ENCODE measurements at places on chromosomes 2 and 18.
A peak's percentile ranks its signal among the peaks of the same experiment; 100 is the strongest.

GRCh38 chr2:229901819-229902218 is 20.0 kb downstream of the TRIP12 start:
- DNase-seq = no peak

DNA sequence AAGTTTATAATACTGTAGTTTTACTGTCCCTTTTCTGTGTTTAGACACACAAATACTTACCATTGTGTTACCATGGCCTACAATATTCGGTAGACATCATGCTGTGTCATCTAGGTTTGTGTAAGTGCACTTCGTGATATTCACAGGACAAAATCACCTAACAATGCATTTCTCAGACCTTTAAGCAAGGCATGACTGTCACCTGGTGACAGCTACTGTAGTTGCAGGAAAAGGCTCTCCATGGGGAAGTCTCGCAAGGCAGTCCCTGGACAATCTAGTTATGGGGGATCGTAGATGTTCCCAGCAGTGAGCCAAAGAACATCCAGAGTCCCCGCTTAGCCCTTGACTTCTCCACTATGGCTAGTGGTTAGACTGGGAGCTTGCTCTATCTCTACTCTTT is 73.1 kb downstream of the EIF2AK3 start:
- no peak for DNase-seq

- no peak for DNase-seq
These were observed 82.1 kb downstream of the ZFP36L2 start for GRCh38 chr2:43144263-43144662.

GRCh38 chr2:85436836-85437487 is 18.4 kb downstream of the SH2D6 start:
- peak; percentile 42 for DNase-seq

DNA sequence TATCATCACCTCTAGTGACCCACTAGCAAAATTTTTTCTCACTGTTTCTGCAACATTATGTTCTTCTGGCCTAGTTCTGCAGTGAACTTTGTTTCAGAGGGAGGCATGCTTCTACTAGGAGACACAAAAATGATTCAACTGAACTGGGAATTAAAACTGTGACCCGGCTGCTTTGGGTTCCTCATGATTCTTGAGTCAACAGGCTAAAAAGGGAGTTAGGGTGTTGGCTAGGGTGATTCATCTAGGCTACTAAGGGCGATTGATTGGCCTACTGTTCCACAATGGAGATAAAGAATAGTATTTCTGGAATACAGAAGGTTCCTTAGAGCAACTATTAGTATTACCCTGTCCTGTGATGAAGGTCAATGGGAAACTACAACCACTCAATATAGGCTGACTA is 179.5 kb downstream of the PPP1R1C start:
- no peak for DNase-seq

- peak; percentile 10 for DNase-seq
These were observed 70.4 kb downstream of the CWC22 start for GRCh38 chr2:179936654-179937053.

DNA sequence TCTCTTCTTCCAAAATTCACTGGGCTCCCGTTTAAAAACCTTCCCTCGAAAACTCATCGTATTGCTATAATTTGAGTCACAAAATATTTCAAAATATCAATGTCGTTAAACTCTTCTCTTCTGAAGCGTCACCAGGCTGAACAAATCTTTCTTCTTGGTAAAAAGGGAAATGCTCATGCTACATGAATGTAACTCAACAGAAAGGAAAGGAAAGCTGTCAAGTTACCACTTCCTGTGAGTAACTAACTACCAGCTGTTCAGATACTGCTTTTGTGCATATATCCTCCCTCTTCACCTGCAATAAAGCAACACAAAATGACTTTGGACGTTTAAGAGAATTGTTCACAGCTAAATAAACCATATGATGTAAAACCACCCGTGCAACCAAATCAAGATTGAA is 95.4 kb downstream of the DOCK10 start:
- no peak for DNase-seq

DNA sequence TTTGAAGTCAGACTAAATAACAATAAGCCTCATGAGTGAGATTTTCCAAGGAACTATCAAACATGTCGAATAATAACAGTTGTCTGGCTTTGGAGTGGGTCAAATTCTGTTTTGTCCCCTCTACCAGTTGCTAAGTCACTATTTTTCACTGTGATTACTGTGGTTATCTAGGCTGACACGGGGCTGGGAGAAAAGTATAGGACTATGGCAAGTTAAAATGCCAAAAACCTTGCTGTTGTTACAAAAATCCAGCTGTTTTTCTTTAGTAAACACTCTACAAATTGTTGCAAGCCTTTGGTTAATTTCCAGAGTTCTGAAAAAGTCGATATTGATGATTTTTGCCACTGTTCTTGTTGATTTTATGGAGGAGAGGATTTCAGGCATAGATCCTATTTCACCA is 1.5 kb downstream of the CFAP210 start:
- DNase-seq = no peak

DNA sequence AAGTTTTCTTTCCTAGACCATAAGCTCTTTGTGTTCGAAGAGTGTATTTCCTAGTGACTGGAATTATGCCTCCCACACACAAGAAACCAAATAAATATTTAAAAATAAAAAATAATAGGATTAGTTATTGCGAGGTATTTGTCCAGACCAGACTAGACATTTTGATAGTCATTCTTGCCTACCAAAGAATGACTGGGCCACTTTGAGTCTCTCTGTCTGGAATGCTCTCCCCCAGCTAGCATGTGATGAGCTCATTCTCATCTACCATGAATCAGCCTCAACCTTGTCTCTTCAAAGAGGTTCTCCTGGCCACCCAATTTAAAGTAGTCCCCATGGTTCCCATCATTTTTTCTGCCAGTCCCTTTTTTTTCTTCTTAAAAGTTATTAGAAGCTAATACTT is 13.9 kb upstream of the DSC1 start:
- no peak for DNase-seq

GRCh38 chr2:6652251-6652650 is 213.5 kb downstream of the CMPK2 start:
- DNase-seq = no peak

GRCh38 chr2:215171796-215172195 is 33.4 kb upstream of the ABCA12 start:
- DNase-seq = no peak

- DNase-seq = no peak
These were observed 12.2 kb downstream of the TMEM177 start for GRCh38 chr2:119691189-119691588.

DNA sequence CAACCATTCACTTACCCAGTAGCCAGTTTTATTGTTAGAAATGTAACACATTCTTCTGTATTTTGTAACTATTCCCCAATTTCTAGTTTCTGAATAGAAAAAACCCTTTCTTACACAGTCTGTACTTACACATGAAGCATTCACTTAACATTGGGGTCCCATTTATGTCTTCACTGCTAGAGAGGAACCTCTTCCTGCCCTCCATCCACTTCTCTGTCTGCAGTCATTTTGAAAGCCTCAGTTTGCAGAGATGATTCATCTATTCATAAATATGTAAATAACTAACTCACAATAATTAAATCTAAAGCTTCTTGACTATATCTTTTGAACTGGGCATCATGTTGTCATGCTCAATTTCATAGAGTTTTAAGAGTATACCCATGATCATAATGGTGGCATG is 55.9 kb downstream of the ZRANB3 start:
- no peak for DNase-seq

DNA sequence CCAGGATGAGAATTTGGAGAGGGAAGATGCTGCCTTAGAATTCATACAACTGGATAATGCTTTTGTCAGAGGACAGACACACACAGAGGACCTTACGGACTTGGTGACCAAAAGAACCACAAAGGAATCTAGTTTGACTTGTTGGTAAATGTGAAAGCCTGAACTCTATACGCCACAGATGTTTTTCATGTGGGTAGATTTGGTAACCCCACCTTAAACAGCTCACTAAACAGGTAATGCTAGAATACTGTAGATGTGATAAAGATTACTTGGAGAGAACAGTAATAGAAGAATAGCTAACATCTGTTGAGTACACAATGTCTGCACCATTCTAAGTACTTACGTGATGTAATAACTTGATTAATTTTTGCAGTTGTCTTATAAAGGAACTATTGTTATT is 24.1 kb downstream of the ANXA4 start:
- DNase-seq = no peak

DNA sequence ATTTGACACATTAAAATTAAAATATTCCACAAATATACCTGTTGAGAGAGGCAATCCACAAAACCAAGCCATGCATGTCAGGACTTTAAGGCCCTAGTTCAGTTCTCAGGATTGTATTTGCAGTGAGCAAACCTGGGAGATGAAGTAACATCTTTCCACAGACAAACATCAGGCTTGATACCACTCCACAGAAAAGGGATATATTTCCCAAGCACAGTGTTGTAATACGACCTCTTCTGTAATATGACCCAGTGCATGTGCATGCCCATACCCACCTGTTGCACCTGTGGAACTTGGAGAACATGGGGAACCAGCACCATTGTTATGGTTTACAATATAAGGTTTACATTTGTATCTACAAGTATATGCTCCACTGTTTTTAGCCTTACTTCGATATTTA is 184.0 kb downstream of the PDE11A start:
- no peak for DNase-seq

DNA sequence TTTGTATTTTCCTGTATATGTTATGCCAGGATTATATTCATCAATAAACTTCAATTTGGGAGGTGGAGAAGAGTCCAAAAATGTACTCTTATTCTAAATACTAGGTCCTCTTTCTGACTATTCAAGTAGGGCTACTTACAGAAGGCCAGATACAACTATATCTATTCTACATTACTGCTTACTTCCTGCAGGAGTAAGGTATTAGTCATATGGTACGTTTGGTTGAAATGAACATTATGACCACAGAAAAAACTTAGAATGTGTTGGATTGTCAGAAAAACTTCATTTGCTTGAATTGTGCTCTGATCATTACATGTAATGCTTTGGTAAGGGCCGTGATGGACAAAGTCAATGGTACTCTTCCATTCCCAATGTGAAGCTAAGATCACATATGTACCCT is 35.0 kb downstream of the STAT4 start:
- no peak for DNase-seq

DNA sequence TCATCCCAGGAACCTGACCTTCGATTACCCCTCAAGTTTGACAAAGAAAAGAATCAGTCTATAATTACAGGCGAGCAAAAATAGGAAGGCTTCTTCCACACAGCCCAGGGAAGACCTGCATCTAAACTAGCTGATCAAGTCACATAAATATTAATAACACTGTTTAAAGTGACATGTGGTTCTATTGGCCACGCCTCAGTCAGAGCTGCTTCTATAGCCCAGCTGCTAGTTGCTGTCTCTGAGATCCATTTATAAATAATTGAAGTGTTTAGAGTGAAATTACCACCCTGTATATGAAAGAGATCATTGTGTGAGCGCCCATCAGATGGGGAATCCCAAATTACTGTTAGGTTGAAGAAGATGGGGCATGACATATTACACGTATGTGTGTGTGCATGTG is 426.0 kb downstream of the CDH2 start:
- peak; percentile 6 for DNase-seq

GRCh38 chr2:69126341-69126740 is 113.4 kb downstream of the ANTXR1 start:
- DNase-seq = no peak

GRCh38 chr2:100244881-100245605 is 77.3 kb downstream of the LONRF2 start:
- DNase-seq = no peak

DNA sequence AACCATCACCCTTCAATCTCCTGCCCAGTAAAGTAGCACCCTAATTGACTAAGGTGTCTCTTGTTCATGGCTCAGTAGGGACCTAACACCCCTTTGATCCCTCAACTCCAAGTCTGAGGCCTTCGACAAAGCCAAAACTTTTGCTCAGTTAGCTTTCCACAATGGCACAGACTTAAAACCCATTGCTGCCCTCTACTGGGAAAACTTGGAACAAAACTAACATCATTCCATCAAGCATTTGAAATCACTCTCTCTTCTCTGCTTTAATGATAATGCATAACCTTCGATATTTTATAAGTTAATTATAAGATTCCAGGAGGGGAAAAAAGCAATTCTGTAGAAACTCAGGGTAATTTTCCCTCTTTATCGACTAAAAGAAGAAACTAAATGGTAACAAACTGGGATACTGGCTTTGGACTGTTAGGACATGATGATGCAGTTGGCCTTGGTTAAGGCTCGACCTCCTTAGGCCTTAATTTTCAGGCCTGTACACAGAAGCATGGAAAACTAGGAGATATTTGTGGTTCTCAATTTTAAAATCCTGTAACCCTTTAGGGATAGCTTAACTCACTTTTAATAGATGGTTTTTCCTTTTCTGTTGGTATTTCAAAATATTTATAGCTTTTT is 127.8 kb downstream of the STK39 start:
- DNase-seq = peak; percentile 33

GRCh38 chr18:22544626-22545025 is 126.9 kb upstream of the CTAGE1 start:
- no peak for DNase-seq

- no peak for DNase-seq
These were observed 41.6 kb downstream of the PKDCC start for GRCh38 chr2:42089340-42089925.

DNA sequence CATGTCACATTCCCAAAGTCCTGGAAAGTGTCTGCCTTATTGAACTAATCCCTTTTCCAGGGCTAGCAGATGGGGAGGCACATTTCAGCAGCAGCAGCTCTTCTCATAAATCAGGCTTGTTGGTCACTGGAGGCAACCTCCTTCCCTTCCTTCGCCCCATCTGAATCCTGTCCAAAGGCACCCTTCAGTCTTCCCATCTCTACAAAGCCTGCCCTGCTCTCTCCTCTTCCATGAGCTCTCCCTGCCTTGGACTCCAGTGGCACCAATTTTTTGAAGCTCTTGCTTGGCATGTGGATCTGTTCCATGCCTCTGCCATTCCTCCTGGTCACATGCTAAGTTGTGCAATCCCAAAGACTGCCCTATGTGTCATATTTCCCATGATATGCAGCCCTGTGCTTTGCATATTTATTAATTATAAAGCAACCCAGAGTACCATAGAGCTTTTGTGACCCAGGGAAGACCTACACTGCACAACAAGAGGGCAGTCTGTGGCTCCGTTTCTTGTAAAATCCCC is 70.3 kb downstream of the ANTXR1 start:
- no peak for DNase-seq

DNA sequence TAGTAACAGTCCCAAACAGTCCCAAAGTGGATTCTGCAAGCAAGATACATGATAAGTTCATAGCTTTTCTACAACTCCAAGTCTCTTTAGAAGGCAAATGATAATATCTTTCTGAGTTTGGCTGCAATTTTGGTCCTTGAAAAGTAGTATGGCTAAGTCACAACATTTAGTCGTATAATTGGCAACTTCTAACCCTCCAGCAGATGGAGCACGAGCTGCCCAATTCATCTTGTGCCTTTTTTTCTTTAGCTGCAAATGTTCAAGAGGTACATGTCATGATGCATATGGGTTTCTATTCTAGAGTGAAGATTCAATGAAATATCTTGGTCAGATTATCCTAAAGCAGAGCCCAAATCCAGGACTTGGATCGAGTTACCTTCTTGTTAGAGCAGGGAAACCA is 127.0 kb upstream of the KLHL14 start:
- no peak for DNase-seq
